ENCODE measurements at places on chromosomes 11 and 22.
A peak's percentile ranks its signal among the peaks of the same experiment; 100 is the strongest.

DNA sequence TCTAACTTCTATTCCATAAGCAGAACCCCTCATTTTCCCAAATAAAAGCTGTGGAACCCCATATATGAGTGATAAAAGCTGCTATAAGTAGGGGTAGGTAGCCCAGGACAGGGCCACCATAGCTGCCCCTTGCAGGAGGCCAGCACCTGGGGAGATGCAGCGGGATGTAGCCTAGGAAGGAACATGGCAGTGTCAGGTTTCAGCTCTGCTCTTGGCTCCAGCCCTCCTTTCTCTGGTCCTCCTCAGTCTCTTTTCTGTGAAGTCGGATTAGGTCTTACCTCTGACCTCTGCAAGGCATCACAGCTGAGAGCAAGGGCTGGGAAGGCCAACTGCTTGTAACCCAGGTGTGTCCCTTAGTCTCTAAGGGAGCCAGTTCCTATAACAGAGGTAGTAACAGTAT, 135.6 kb downstream of the NAV2 start:
- DNase-seq: no peak

GRCh38 chr11:267491-267994, 10.7 kb upstream of the NLRP6 start:
- no peak for DNase-seq

DNA sequence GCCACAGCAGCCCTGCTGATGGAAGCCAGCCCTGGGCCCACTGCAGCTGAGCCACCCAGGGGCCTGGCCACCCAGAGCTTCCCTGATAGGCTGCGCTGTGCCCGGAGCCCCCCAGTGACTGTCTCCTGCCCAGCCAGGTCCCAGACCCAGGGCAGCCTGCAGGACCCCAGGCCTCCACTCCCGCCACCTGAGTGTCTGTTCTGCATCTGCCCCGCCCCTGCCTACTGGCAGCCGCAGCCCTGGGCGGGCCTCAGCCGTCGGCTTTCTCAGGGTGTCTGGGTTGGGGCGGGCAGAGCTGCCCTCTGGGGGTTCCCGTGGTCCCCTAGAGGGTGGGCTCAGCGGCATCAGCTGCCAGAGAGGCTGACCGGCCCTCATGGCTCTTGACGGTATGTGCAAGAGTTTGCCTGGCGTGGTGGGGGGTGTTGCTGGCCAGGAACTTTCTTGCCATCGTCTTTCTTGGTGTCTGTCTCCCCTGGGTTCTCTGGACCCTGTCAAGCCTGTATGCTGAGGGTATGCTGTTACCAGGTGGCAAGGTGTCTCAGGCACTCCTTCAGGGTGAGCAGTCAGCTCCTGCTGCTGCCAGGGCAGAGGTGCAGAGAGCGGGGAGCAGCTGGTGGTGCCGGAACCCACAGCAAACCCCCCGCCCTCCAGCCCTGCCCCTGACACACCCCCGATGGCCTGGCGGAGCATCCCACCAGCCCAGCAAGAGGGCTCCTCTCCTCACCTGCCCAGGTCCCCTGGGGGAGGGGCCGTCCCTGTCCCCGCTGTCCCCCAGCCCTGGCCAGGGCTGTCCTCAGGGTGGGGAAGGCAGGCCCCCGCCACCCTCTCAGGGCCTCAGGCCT, 12.2 kb upstream of the PIM3 start:
- no peak for DNase-seq

DNA sequence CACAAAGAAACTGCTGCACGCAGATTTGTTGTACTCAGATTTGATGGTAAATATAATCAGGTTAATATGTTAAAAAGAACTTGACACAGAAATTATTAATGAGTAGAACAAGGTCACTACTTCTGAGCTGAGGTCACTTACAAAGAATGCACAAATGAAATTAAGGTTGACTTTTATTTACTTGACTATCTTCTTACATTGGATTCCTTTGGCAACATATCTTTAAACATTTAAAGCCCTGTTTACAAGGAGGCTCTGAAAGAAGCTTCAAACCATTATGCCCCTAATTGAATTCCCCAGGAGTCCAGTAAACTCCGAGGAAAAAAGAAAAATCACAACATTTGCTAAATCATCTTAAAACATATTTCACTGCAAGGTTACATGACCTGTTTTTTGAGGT, 245.5 kb downstream of the SOX6 start:
- no peak for DNase-seq

DNA sequence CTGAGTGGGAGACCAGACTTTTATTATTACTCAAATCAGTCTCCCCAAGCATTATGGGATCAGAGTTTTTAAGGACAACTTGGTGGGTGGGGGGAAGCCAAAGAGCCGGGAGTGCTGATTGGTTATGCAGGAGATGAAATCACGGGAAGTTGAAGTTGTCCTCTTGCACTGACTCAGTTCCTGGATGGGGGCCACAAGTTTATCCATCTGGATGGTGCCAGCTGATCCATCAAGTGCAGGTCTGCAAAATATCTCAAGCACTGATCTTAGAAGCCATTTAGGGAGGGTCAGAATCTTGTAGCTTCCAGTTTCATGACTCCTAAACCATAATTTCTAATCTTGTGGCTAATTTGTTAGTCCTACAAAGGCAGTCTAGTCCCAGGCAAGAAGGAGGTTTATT, 53.5 kb upstream of the LMO1 start:
- DNase-seq: no peak

GRCh38 chr11:120089036-120090001, 48.6 kb downstream of the TRIM29 start:
- peak; percentile 28 for DNase-seq

DNA sequence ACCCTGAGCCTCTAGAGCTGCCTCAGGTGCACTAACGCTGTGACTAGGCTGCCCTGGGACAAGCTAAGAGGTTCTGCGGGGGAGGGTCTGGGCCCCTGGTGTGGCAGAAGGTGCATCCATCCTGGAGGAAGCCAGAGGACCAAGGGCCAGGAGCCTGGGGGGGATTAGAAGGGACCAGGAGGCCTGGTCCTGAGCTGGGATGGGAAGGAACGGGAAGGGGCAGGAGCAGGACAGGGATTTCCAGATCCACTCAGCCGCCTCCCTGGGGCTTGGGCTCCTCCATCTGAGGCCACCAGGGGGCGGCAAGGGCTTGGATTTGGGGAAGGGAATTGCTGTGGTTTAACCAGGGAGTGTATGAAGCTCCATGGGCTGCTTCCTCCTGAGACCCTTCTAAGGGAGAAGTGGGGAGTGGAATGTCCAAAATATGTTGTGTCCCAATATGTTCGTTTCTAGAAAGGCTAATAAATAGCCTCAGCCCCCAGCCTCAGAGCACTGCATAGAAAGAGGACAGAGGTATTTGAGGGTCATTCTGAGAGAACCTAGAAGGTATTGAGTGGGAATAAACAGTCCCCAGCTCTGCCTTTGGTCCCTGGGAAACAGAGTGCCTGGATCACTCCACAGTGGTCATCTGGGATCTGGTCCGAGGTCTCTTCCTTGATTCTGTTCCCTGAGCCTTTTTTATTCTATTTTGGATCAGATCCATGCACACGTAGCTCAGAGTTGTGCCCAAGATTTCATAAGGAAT, 17.4 kb upstream of the PRAME start:
- no peak for DNase-seq

DNA sequence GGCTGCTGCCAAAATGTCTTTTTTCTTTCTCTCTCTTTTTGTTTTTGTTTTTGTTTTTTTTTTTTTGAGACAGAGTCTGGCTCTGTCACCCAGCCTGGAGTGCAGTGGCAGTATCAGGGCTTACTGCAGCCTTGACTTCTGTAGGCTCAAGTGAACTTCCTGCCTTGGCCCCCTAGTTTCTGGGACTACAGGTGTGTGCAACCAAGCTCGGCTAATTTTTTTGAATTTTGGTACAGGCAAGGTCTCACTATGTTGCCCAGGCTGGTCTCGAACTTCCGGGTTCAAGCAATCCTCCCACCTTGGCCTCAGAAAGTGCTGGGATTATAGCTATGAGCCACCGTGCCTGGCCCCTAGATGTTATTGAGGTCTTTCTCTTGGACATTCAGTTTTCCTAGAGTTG, 2.2 kb upstream of the DDX10 start:
- DNase-seq: no peak

DNA sequence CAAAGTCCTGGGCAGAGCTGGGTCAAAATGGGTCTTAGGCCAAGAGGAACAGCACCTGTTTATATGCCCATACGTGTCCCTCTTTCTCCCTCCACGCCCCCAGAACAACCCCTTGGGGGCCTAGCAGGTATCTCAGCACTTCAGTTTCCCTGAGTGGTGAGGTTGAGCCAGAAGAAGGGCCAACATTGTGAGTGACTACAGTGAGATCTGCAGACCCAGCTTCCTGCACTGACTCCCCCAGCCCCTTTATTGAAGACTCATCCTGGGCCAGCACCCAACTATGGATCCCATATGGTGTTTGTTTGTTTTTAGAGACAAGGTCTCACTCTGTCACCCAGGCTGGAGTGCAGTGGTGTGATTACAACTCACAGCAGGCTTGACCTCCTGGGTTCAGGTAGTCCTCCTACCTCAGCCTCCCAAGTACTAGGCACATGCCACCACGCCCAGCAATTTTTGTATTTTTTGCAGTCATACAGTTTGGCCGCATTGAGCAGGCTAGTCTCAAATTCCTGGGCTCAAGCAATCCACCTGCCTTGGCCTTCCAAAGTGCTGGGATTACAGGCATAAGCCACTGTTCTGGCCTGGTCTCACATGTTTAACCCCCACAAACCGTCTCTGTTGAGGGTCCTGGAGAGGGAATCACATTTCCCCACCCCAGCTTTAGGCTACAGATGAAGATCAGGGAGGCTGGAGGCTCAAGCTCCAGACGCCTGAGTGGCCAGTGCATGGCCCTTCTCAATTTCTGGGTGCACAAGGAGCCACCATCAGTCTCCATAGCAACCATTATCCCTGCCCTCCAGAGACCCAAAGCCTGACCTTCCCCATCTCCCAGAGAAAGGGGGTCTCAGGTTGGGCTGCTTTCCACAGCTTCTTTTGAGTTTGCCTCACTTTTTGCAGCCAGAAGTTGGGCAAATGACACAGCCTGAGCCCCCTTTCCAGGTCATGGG, 1.7 kb upstream of the LARGE2 start:
- no peak for DNase-seq

- no peak for DNase-seq
Measured at GRCh38 chr22:49422701-49423100, 405.0 kb downstream of the BRD1 start.

GRCh38 chr11:93652679-93653078, 8.8 kb upstream of the CEP295 start:
- no peak for DNase-seq

- DNase-seq: no peak
Measured at GRCh38 chr11:121889186-121889585, 226.8 kb downstream of the BLID start.

DNA sequence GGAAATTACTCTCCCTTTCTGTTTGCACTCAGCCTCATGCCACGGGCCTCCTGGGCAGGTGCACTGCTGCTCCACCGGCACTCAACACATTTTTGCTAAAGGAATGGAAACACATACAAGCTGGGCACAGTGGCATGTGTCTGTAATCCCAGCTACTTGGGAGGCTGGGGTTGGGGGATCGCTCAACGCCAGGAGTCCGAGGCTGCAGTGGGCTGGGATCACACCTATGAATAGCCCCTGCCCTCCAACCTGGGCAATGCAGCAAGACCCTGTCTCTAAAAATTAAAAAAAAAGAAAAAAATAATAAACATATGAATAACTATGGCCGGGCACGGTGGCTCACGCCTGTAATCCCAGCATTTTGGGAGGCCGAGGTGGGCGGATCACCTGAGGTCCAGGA, 30.6 kb downstream of the RRP7A start:
- no peak for DNase-seq

DNA sequence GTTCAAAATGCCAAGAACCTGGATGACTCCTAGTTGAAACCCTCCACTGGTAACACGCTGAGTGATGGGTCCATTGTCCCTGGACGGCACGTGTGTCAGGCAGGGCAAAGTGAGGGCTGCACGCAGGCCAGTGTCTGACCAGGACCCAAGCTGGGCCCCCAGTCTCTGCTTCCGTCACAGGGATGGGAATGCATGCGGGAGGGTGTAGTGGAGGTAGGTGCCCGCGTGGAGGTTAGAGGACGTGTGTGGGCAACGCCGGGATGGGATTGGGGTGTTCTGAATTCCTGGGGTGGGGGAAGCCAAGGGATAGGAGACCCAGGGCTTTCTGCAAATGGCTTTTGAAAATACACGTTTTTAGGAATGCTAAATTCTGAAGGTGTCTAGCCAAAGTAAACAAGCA, 943.3 kb downstream of the BRD1 start:
- no peak for DNase-seq

- DNase-seq: no peak
Measured at GRCh38 chr11:19506816-19507486, 205.7 kb upstream of the NAV2 start.

Measured in amygdala (tissue), 56 donors.